ENCODE measurements at places on chromosomes 4 and X.

DNA sequence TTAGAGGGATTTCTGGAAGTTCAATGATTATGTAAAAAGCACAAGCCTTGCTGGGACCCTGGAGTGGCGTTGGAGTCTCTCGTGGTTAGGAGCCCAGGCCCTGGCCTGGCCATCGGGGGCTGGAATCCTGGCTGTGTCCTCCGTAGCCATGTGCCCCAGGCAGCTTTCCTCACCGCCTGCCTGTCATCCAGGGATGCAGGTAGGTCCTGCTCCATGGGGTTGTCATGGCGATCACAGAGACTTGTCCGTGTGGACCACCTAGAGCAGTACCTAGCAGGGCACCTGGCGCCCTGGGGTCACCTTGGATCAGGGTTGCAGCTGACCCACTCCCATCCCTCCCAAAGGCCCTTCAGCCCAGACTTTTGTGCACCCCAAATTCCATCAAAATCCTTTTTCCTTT lies 30.2 kb upstream of the WFS1 start:
- DNase-seq = no peak

- DNase-seq = no peak
Measured at GRCh38 chr4:37662861-37663390, 23.2 kb downstream of the RELL1 start.

DNA sequence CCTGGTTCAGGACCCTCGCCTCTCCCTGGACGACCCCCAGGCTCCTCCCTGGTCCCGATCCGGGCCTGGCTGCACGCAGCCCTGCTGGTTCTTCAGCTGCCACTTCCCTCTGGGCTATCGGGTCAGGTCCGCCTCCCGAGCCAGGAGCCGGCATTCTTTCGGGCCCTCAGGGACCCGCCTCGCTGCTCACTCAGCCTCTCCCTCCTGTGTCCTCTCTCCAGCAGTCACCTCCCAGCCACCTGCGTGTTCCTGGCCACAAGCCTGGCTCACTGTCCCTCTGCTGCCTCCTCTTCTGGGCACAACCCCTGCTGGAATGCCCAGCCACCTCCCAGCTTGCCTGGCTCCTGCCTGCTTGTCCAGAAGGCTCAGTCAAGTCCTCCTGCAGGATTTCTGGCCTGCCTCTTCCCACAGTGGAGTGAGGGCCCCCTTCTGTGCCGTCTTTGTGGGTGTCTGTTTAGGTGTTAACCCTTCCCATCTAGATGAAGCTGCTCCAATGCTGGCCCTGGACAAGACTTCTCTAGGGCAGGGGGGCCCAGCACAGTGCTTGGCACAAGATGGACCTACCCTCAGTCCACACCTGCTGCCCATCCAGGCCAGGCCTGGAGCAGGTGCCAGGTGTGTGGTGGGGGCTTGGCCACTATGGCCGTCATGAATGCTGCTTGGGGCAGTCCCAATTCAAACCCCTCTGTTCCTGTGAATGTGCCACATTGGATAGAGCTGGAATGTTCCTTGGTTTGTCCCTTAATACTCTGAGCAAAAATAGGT lies 2.2 kb downstream of the WFS1 start:
- DNase-seq = no peak

DNA sequence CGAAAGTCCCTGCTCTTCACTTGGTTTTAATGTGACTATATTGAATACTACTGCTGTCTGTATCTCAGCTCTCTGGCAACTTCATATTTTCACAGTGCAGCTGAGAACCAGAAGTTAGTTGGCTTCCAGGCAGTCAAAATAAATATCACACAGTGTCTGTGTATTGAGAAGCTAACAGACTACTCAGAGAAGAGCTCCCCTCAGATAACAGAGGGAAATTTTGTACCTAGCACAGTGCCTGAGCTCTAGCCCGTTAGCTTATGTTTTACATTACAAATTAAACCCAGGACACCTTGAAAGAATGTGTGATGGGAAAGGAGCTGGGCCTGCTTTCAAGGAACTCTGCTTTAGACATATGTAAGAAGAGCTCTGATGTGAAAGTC lies 22.7 kb downstream of the JADE1 start:
- no peak for DNase-seq

DNA sequence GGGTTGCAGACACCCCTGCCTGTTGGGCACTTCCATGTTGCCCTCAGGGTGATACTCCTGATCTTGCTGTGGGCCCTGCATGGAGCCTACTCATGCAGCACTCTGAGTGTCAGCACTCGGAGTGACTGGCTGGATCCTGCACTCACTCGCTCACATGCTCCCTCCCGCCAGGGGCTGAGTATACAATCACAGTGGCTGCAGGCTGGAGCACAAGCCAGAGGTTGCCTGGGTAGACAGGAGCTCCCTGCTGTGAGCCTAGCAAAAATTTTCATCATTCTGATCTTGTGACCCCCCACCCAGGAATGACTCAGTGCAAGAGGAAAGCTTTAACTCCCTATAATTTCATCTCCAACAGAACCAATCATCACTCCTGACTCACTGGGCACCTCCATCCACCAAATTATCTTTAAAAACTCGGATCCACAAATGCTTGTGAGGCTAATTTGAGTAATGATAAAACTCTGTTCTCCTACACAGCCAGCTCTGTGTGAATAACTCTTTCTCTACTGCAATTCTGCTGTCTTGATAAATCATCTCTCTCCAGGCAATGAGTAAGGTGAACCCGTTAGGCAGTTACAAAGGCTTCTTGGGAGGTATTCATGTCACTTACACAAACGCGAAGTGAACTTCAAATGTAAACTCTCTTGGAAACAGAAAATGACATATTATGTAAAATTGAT lies 1180.8 kb upstream of the PABPC4L start:
- DNase-seq = no peak

DNA sequence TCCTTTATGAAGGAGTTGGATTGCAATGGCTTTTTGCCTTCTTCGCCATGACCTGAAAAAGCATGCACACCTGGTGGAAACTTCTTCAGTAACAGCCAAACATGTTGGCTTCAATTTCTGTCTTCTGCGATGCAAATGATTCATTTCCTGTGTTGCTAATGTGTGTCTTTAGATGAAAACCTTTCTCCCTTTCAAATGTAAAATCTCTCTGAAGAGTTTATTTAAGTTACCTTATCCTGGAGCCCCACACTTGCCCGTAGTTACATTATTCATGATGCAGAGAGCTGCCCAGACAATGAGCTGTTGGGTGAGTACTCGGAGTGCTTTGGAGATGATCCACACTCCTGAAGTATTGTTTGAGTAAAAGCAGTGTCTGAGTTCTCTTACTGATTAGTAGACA lies 1100.9 kb downstream of the RPA4 start:
- DNase-seq = no peak

All from activated CD8-positive, alpha-beta memory T cell treated with anti-CD3 and anti-CD28 coated beads, Interleukin-2, amount 10 ng/mL, durations not matched to agents 7 days and 5 days (primary cell).